ENCODE measurements at places on chromosomes 6 and 20.
A peak's percentile ranks its signal among the peaks of the same experiment; 100 is the strongest.

DNA sequence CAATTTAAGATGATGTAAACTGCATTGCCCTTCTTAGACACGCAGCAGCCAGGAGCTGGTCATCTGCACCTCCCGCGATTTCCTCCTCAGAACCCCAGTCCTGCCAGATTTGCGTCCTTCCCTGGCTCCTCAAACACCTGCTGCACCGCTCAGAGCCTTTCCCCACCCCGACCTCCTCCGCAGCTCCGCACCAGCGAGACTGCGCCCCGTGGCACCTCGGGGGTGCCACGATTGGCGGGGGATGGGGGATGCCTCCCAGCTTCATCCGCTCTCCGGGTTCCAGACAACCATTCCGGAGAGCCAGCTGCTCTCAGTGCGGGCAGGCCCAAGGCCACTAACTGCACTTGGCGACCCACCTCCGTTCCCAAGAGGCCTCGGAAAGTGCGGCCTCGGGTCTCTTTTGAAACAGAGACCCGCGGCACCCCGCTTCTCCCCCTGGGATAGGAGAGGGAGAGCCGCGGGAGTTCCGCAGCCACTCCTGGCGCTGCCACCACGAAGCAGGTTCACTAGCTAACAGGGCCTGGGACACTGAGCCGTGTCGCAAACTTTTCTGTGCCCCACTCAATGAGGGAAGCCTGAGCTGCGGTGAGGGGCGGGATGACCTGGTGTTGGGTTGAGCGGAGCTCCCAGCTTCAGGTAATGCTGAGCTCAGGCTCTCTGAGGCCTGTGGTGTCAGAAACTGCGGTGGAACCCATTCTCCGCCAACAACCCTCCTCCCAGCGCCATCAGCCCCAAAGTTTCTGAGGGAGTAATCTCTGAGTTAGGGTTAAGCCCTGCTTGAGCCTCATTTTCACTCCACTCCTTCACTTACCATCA lies 7.3 kb upstream of the TFAP2A start:
- DNase-seq, result peak; percentile 23

- no peak for DNase-seq
Observed at GRCh38 chr20:50266293-50267040, 75.8 kb downstream of the CEBPB start.

- no peak for DNase-seq
Observed at GRCh38 chr6:81002126-81002525, 750.4 kb downstream of the TENT5A start.

DNA sequence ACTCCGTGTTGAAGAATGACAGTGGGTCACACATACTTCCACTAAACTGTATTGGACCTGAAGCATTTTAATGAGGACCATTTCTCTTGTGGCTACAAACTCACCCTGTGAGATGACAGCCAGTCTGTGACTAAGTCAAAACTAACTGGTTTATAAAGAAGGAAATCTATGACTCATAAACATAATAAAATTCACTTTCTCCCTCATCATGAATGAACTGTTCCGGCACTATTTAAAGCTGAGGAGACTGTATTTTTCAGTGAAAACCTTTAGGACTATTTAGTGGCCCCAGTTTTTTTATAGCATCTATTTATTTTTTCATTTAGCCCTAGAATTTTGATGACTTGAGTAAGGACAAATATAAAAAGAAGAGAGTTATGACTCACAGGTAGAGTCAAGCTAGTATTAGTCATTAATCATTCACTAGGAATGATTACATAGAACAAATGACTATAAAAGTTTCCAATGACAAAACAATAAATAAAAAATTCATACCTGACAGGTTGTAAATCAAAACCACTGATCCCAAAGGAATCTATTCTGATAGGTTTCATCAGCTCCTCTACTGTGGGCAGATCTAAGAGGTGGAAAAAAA lies 34.2 kb downstream of the CEP162 start:
- DNase-seq, result no peak

GRCh38 chr20:49630396-49630951 lies 62.5 kb upstream of the PTGIS start:
- DNase-seq, result no peak

GRCh38 chr6:18209539-18210197 lies 54.4 kb downstream of the KDM1B start:
- DNase-seq, result no peak

GRCh38 chr20:36860339-36860738 lies 15.6 kb upstream of the TLDC2 start:
- DNase-seq, result no peak

- DNase-seq, result no peak
Observed at GRCh38 chr6:158797331-158798310, 21.5 kb downstream of the EZR start.

DNA sequence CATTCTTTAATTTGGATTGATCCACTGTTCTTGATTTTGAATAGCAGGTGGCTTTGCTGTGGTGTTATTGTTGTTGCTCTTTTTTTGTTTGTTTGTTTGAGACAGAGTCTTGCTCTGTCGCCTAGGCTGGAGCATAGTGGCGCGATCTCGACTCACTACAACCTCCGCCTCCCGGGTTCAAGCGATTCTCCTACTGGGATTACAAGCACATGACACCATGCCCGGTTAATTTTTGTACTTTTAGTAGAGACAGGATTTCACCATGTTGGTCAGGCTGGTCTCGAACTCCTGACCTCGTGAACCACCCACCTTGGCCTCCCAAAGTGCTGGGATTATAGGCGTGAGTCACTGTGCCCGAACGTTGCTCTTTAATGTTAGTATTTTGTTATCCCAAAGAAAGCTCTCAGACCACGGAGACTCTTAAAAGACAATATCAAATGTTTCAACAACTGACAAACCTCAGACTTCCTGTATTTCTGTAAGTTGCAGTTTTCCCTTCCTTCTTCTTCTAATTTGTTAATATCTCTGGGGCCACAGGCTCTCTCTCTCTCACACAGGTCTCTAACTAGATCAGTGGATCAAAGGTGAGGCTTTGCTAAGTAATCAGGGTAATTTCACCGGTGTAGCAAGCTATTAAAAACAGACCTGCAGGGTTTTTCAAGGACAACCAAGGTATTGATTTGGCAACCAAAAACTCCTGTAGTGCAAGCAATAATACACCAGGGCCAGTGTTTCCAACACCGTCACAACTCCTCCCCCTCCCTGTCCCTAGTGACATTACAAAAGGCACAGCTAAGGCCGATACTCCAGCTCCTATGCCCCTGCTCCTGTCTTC lies 48.8 kb upstream of the ZNF217 start:
- DNase-seq, result no peak

- DNase-seq, result no peak
Observed at GRCh38 chr20:4876301-4876700, 125.0 kb downstream of the SLC23A2 start.

DNA sequence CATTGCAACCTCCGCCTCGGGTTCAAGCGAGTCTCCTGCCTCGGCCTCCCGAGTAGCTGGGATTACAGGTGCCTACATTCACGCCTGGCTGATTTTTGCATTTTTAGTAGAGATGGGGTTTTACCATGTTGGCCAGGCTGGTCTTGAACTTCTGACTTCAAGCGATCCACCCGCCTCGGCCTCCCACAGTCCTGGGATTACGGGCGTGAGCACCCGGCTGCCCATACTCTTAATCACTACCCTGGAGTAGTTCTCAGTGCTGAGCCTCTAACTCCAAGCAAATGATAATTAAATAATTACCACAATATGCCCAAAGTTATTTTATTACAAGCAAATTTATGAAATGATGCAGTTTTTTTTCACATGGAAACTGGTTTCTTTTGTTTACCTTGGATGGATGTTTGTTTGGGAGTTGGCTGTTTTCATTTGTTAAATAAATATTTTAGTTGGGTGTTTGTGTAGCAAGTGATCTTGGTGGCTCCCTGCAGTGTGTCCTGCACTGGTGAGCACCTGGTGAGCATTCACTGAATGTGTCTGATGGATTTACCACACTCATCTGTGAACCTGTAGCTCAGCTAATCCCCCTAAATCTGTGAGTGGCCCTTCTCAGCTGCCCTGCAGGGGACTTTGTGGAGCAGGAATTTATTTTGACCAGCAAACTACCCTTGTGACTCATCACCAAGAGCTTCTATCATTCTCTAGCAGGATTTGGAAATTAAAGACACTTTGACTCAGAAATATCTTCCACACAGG lies 36.9 kb downstream of the UTRN start:
- DNase-seq, result no peak
